Mesothelial cell of epicardium (in vitro differentiated cells): ENCODE measurements at places on chromosomes 5 and 9.

DNA sequence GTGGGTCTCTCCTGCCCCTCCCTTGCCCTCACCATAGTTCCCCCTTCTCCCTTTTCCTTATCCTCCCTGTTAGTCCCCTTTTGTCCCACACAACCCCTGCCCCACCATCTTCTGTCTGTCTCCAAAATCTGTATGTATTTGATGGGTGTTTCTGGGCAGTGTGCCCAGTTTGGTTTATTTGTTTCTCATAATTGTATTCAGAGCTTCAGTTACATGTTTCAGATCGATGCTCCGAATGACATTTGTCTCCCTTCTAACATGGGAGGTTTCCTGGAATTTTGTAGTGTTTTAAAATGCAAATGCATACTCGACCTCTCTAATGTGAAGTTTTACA lies 22.2 kb downstream of the FBXL7 start:
- DNase-seq: no peak

DNA sequence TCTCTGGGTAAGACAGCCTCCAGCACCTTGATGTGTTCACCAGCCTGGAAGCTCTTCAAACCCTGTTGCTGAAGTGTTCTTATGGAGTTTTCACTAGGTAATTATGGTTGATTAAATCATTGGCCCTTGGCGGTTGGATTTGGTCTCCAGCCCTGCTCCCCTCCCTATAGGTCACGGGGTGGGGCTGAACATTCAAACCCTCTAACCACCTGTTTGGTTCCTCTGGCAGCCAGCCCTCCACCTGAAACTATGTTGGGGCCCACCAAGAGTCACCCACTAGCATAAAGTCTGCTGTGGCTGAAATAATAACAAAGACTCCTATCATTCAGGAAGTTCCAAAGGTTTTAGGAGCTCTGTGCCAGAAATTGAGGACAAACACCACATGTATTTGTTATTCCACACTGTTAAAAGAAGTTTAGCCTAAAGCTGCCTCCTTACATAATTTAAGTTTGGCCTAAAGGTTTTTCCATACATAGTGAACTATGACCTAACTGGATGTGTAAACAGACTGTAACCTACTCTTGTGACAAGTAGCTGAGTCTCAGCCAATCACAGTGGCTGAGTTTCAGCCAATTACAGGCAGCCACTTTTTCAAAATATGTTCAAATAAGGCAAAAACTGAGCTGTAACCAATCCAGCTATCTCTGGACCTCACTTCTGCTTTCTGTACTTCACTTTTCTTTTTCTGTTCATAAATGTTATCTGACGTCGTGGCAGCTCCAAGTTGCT lies 34.8 kb downstream of the TMEM252 start:
- DNase-seq: no peak

GRCh38 chr5:156402387-156402921 lies 75.5 kb downstream of the SGCD start:
- DNase-seq: no peak

GRCh38 chr9:118596374-118597015 lies 772.7 kb downstream of the BRINP1 start:
- no peak for DNase-seq

GRCh38 chr9:114501796-114502682 lies 3.2 kb downstream of the WHRN start:
- DNase-seq: no peak

GRCh38 chr5:68260467-68260866 lies 44.9 kb downstream of the PIK3R1 start:
- no peak for DNase-seq

- no peak for DNase-seq
Observed at GRCh38 chr9:18451406-18451805, 22.5 kb upstream of the ADAMTSL1 start.

GRCh38 chr5:89283728-89284493 lies 400.9 kb upstream of the MEF2C start:
- no peak for DNase-seq
